ENCODE measurements at places on chromosomes 6 and 20. TPM values are rescaled to one million over a fixed set of nuclear protein-coding genes. Genes with fewer than 3 reads are reported as not detected.

- no peak for DNase-seq
Measured at GRCh38 chr6:77273929-77274328, 189.4 kb downstream of the HTR1B start.

- DNase-seq, result no peak
Measured at GRCh38 chr6:20092071-20092566, 120.2 kb downstream of the MBOAT1 start.

DNA sequence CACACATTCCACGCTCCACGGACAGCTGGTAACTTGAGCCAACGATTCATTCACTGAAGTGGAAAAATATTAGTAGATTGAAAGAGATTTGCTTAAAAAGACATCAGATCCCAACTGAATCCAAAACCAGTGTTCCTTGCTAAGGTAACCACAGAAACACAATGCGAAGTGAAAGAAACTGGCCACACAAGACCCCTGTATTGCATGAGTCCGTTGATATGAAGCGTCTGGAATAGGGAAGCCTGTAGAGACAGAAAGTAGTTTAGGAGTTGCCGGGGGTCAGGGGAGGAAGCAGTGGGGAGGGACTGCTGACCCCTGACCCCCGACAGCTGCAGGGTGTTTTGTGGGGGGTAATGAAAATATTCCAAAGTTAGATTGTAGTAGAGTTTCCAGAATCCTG is 10.0 kb downstream of the PCK1 start:
- no peak for DNase-seq

Gene FKBP5
- 261 TPM for total RNA-seq

GRCh38 chr20:47993035-47993755 is 207.9 kb upstream of the SULF2 start:
- DNase-seq, result no peak

Gene REV3L
- 44.4 TPM for total RNA-seq

GRCh38 chr6:13810688-13811446 is 3.5 kb downstream of the MCUR1 start:
- no peak for DNase-seq

Data from Peyer's patch (tissue), 4 donors.